ENCODE measurements at places on chromosomes 12 and 14.

GRCh38 chr14:104878582-104878981, 13.5 kb downstream of the CEP170B start:
- no peak for DNase-seq

- no peak for DNase-seq
These were observed 15.5 kb downstream of the TUNAR start for GRCh38 chr14:95892142-95892541.

DNA sequence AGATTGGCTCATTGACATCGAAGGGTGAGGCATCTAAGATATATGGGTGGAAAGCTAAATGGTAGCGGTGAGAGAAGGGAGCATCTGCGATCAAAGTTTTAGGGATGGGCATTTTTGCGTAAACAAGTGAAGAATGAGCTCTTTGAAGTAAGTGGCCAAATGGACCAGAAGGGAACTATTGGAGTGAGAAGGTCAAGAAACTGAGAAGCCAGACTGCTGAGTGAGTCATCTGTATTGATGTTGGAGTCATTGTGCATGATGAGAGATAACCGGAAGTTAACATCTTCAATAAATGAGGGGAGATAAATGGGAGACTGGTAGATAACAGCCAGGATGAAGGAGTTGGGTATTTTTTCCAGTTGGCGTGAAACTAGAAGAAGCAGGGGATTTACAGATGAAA, 271.9 kb upstream of the PDE3A start:
- no peak for DNase-seq

DNA sequence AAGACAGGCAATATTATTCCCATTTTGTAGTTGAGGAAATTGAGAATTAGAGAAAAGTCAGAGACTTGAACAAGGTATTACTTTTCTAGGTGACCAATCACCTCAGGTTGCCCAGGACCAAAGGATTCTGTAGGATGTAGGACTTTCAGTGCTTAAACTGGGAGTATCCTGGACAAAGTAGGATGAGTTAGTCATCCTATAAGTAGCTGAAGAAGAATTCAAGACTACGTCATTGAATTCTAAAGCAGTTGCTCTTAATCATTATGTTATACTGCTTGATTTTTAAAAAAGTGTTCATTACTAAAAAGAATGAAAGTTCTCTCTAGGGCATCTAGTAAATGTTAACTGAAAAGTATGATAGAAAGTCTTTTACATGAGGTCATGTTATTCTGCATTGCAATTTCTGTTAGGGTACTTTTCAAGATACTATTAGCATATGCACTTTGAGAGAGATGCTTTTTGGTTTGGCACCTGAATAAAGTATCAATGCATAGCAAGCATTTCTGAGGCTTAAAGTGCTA, 101.7 kb downstream of the RTN1 start:
- no peak for DNase-seq

DNA sequence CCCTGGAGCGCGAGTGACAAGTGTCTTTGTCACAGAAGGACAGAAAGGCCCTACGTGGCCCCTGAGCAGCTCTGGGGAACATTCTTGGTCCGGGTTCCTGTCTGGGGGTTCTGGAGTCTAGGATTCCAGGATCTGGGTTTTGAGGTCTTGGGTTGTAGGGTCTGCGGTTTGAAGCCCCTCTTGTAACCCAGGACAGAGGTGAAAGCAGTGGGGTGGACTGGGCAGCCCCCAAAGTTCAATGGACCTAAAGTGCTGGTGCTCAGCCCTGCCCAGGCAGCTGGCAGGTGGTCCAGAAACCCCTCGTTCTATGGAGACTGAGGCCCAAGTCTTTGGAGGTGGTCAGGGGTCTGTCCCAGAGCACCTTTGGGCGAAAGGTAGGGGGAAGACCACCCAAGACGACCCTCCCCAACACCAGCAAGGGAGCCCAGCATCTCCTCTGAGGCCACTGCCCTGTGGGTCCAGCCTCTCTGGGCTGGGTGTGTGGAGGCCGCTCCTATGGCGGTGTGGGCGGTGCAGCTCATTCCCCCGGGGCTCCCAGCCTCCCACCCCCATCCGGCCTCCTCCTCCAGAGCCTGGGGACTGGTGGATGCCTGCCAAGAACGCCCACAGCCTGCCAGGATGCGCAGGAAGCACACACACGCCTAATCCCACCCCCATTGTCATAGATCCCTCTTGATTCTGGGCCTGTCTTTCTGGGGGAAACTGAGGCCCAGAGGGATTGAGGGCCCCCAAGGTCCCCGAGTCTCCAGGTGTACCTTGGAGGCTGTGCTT, 30.2 kb upstream of the ANKRD9 start:
- no peak for DNase-seq

GRCh38 chr14:33814010-33814409, 136.9 kb downstream of the EGLN3 start:
- no peak for DNase-seq

DNA sequence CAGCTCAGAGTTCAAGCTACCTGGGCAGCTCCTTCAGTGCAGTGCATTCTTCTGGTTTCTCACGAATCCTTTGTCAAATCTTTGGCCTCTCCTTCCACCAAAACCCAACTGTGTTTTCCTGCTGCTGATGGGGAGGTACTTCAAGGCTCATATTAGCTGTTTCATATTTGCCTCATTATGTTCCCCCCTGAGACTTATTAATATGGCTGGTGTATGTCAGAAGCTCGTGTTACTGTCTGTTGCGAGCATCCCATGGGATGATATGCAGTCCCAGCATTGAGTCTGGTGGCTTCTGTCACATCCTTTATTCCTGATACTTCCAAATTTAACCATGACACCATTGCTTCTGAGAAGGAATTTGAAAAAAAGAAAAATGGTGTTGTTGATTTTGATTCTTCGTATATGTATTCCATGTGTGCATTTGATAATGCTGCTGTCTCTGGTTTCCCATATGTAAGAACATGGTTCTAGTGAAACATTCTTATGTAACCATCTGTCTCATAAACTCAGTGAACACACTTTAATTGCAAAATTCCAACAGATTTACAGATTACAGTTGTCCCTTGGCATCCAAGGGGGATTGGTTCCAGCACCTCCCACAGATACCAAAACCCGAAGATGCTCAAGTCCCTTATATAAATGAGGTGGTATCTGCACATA, 149.1 kb downstream of the KICS2 start:
- DNase-seq = no peak

GRCh38 chr12:26878661-26879119, 45.7 kb upstream of the ITPR2 start:
- DNase-seq = no peak

- DNase-seq = no peak
These were observed 261.7 kb downstream of the NEDD1 start for GRCh38 chr12:97168804-97169203.

DNA sequence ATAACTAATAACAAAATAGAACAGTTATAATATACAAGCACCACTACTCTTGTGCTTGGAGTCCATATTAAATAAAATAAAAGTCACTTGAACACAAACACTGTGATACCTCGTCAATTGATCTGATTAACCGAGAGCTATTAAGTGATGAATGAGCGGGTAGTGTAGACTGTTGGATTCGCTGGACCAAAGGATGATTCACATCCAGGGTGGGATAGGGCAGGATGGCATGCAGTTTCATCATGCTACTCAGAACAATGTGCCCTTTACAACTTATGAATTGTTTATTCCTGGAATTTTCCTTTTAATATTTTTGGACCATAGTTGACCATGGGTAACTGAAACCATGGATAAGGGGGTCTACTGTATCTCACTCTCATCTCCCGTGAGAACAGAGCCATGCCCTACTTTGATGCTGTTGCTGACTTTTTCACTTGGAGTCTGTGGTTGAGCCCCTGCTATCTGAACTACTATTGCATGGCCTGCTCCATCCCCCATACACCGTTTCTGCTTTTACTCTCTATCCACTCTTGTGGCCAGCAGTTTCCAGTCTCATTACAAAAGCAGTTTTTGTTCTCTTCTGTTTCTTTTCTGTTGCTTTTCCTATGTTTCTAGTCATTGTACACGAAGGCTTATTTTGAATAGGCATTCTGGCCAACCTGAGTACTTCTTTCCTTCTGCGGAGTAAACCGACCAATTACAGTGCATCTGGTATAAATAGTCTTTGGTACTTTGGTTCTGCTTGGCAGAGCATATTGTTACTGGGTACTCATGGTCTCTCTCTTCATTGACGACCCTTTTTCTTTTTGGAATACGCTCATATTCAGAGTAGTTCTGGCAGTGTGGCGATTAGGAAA, 12.2 kb downstream of the TMTC2 start:
- no peak for DNase-seq

- no peak for DNase-seq
These were observed 1.7 kb upstream of the SPATS2 start for GRCh38 chr12:49365542-49365941.

DNA sequence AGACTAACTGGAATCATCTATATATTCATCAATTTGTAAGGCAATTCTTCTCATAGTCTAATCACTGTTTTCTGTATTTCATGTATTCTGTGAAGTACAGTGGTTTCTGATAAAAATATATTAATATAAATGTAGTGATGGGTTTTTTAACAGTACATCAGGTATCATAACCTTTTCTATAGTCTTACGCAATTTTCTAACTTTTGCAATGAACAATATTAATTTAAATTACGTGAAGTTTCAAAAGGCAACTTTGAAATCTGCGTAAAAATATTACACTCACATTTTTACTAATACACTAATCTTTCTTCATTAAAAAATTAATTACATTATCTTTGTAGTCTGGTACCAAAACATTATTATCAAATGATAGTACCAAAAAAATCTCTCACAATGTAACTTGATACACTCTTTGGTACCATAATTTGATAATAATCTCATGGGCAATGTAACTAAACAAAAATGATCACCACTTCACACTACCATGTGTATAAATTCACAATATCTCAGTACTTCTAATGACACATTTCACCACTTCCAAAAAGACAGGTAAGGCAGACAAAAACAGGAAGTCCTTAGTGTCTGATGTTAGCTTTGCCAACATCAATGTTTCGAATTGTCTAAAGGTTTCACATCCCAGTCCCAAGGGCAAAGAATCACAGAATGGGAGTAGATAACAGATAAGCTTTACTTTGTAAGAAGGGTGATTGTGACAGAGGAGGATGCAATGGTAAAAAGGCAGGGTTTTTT, 8.7 kb downstream of the DNAI7 start:
- DNase-seq = no peak

DNA sequence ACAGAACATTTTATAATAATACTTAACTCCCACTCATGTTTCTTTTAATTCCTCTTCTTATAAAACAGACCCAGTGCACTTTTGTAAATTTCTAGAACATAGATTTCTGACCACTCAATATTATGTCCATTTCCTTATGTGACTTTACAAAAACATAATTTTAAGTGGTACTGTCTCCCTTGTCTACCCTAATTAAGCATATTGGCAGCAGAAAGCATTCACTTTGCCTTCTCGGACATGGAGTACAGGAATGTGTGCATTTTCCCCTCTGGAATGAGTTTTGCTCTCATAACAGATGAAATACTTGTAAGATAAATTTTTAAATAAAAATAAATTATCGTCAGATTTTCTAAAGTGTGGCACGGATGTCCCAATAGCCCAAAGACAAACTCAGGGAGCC, 129.5 kb upstream of the MDM1 start:
- DNase-seq = no peak

DNA sequence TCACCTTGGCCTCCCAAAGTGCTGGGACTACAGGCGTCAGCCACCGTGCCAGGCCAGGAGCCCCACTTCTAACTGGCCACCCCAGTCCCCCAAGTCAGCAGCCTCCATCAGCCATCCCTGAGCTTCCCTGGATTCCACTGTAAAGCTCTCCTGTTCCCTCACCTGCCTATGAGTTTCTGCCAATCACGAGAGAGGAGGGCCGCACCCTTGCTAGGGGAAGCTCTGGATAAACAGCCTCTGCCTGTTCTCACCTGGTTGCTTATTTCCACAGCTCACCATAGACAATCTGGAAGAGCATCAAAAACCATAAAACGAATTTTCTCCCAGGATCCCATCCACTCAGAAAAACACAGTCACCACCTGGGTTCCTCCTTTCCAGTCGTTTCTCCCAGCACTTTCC, 5.0 kb downstream of the CDCA4 start:
- DNase-seq = no peak

GRCh38 chr12:20269337-20270067, 98.8 kb upstream of the PDE3A start:
- DNase-seq = no peak

DNA sequence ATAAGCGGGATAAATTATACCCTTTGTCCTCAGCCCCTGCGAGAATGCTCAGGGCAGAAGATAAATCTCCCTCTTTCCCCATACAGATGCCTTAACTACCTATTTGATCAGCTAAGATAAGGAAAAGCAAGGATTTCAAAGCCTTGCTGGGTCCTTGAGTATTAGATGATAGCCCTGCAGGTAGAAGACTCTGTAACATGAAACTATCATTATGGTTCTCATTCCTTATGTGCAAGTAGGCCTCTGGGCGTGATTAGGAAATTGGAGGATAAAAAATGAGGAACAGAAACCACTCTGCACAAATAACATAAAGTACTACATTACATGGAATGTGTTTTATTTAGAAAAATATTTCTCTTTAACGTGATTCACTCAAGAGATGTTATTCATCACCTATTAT, 14.5 kb upstream of the WDR89 start:
- DNase-seq = no peak

- DNase-seq = no peak
These were observed 10.4 kb downstream of the HOXC5 start for GRCh38 chr12:54042970-54043853.

GRCh38 chr12:59372956-59373355, 222.9 kb upstream of the SLC16A7 start:
- DNase-seq = no peak

- no peak for DNase-seq
These were observed 183.0 kb downstream of the SLC15A5 start for GRCh38 chr12:16094437-16094836.

- no peak for DNase-seq
These were observed 200.7 kb upstream of the FOXN3 start for GRCh38 chr14:89617481-89618329.

DNA sequence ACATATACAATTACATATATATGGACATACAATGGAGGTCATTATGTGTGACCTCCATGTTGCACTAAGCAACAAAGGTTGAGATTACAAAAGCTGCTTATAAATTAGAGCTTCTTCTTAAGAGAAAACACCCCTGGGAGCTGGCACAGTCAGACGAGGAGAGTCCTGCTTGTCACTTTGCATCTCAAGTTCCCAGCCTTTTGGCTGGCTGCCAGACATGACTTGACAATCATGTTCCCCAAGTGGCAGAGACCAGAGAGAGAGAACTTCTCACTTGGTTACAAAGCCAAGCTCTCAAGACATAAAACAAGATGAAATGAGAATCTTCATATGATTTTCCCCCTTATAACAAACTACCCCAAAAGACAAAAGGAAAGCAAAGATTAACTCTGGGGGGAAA, 8.5 kb upstream of the SYNJ2BP start:
- no peak for DNase-seq

DNA sequence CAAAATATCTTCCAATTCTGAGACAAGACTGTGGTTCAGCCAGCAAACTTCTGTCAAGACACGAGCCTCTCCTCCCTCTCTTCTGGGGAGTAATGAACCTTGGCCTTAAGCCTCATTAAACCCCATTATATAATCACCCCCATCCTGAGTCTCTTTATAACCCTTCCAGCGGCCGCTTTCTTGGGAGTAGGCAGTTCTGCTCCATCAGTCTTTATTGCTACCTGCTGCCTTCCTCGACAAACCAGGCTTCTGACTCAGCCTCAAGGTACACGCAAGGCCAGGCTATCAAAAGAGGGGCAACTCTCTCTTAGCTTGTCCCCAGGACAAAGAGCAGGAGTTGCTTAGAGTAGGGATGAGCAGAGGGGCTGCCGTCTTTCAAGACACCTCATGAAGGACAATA, 300.8 kb upstream of the NOS1 start:
- no peak for DNase-seq

All from stimulated activated CD4-positive, alpha-beta T cell treated with anti-CD3 and anti-CD28 coated beads, TNF-alpha, amount 100 ng/mL, for 48 hours (primary cell).